Kidney glomerular epithelial cell (primary cell): ENCODE measurements at places on chromosomes 5 and 9.

DNA sequence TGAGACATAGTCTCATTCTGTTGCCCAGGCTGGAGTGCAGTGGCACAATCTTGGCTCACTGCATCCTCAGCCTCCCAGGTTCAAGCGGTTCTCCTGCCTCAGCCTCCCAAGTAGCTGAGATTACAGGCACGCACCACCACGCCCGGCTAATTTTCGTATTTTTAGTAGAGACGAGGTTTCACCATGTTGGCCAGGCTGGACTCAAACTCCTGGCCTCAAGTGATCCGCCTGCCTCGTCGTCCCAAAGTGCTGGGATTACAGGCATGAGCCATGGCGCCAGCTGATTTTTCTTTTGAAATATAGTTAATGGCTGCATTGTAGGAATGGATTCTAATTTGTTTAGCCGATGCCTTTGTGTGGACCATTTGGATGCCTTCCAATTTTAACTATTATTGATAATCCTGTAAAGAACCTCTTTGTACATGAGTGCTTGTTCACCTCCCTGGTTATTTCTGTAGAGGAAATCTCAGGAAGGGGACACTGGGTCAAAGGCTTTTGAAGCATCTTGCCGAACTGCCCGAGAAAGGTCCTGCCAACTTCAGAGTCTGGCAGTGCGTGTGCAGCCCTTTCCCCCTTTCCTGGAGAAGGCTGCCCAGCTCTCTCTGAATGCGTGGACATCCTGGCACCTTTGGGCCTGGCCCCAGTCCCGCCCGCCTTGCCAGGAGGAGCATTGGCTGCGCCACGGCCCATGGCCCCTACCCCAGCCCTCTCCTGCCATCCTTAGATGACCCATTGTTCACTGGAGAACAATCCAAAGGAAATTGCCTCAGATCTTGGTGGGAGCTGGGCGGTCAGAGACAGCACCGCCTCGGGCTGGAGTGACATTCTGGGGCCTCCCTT lies 8.9 kb upstream of the NUP214 start:
- DNase-seq: no peak

DNA sequence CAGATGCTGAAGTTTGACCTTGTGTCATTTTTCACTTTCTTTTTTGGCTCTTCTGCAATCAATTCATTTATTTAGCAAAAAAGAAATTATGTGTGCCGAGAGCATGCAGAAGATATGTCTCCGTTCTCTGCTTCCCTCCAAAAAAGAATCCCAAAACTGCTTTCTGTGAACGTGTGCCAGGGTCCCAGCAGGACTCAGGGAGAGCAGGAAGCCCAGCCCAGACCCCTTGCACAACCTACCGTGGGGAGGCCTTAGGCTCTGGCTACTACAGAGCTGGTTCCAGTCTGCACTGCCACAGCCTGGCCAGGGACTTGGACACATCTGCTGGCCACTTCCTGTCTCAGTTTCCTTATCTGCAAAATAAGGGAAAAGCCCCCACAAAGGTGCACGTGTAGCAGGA lies 2.4 kb downstream of the FGFR4 start:
- no peak for DNase-seq

DNA sequence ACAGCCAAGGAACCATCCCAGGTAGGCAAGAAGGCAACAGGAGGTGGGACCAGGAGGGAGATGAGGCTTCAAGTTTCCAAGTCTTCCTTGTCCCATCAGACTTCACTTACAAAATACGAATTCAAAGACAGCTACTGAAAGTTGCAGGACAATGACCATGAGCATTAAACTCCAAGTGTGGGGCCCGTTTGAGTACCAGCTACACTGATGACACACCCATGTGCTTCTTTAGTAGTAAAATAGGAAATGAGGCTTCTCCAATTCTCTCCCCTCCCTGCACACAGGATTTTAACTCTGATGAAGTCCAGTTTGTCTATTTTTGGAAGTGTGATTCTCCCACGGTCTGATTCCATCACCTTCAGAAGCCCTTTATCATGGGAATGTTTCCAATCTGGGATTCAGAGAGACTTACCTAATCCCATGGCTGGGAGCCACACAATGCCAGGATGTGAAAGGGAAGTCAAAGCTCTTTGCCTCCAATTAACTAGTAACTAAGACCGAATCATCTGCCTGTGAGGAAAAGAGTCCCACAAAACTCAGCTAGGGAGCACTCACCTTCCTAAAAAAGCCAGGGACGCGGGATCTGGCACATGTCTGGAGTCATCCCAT lies 222.8 kb upstream of the MSX2 start:
- no peak for DNase-seq

DNA sequence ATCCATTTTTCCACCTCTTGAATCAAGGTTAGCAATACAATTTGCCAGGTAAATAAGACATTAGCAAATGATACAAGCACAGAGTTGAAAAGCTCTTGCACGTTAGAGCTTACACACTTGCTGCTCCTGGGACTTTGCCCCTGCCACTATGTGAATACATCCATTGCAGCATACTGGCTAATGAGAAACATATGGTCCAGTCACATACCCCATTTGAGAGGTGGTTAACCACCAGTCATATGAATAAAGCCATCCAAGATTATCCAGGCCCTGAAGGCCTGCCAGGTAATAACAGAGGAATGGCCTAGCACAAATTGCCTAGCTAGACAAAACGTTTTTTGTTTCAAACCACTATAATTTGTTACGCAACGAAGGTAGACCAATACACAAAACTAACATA lies 45.8 kb upstream of the FTMT start:
- no peak for DNase-seq

- no peak for DNase-seq
Measured at GRCh38 chr9:105141146-105141975, 103.1 kb upstream of the SLC44A1 start.

GRCh38 chr9:133551446-133551845 lies 16.9 kb downstream of the ADAMTSL2 start:
- no peak for DNase-seq

GRCh38 chr9:122376796-122377195 lies 6.0 kb downstream of the PTGS1 start:
- DNase-seq: no peak

GRCh38 chr5:116442095-116442534 lies 132.5 kb downstream of the SEMA6A start:
- DNase-seq: peak; percentile 60

- DNase-seq: no peak
Measured at GRCh38 chr9:124225945-124226344, 31.8 kb upstream of the NEK6 start.

GRCh38 chr5:73254642-73255041 lies 81.6 kb downstream of the TMEM174 start:
- DNase-seq: no peak

- no peak for DNase-seq
Measured at GRCh38 chr5:93058309-93058708, 522.7 kb downstream of the NR2F1-AS1 start.

GRCh38 chr5:36613771-36614656 lies 7.6 kb downstream of the SLC1A3 start:
- DNase-seq: no peak

- DNase-seq: no peak
Measured at GRCh38 chr5:20555034-20555433, 567.0 kb upstream of the CDH18 start.

DNA sequence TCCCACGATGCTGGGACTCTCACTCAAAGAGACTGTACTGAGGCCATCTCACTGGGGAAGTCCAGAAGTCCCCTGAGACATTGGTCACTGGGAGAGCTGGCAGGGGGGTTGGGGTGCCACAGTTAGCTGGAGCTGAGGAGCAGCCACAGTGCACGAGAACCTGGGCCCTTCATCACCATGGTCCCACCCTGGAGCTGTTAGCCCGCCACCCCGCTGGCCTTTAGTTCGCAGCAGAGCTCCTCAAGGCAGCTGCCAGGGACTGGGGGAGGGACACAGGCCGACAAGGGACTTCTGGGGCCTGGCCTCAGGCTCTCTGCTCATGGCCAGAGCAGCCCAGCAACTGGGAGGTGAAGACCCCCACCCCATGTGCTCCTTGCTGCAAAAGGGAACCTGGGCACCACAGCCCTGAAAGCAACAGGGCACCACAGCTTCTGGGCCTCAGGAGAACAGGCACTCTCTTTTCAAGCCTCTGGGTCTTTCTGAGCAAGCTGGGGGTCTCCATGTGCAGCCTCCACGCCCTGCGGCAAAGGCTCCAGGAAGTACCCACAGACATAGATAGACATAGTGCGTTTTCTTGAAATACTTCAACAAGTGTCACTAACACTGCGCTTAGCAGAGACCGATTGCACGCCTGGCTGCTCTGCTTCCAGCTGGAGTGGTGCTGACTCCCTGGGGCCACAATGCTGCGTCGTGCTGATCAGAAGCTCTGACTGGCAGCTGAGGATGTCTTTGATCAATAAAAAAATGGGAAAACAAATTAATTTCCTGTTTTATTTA lies 46.0 kb downstream of the VAV2 start:
- no peak for DNase-seq

GRCh38 chr5:67149057-67149950 lies 47.3 kb downstream of the CD180 start:
- DNase-seq: no peak

GRCh38 chr5:60020457-60020856 lies 126.9 kb upstream of the PDE4D start:
- no peak for DNase-seq
